ENCODE measurements at places on chromosomes 6 and 20.

DNA sequence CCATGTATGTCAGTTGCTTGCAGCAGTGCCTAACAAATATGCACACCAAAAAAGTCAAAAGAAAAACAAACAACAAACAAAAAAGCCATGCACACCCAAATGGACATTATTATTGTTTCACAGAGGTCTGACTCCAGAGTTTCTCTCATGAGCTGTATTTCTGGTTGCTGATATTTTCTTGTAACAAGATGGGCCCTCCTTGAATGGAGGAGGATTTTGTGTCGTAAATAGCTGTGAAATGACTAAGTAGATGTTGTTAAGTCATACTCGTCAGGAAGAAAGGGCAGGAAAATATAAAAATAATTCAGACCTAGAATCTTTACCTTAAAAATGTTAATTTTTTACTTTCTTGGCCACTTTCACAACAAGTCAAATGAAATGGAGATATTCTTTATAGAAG, 96.0 kb downstream of the PLEKHG1 start:
- no peak for DNase-seq

- no peak for DNase-seq
Observed at GRCh38 chr20:31819083-31819784, at the start of gene MYLK2. MYLK2 (plus strand) TSS chr20:31819356; CDS start chr20:31819581, 225 bp downstream.

DNA sequence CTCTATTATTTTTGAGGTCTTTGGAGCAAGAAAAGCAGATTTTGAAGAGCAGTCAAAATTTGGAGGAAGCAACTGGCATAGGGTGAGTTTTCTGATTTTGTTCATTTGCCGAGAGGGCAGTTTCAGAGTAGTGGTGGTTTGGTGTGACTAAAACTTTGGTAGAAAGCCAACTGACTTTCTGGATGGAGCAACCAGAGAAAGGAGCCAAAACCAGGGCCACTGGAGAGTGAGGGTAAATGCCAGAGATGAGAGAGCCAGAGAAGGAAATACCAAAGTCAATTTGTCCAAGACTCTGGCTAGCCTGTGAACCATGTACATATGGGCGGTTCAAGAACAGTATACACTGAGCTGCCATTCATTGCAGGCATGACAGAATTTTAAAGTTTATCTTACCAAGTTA, 40.5 kb upstream of the ZBTB24 start:
- no peak for DNase-seq

DNA sequence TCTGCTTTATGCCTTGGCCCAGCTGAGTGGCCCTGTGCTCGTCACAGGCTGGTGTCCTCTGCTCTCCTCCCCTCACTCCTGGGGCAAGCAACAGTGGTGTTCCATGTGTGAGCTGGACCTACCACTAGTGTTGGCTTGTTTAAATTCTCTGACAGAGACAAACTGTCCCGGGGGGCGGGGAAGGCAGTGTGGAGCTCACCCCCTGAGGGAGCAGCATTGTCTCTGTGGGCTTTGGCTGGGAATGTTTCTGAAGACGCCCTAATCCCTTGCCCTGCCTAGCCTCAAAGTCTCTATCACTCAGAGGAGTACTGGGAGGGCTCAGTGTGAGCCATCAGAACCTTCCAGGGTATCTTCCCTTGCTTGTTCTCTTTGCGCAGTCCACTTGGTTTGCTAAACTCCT, 5.2 kb upstream of the VEGFA start:
- no peak for DNase-seq

DNA sequence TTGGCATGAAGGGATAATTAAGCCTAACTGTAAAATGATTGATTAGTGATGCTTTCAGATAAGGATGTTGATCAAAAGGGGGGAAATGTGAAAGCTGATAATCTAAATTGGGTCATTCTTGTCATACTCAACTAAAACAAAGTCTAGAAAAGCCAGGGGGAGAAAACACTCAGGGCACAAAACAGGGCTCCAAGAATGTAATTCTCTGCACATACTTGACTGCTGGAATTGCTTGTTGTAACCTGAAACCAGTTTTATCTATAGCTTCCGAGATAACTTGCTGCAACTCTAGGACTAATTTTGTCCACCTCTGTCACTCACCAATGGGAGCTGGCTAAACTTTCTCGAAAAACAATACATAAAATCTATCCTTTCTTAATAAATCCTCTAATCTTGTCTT, 310.3 kb downstream of the CLVS2 start:
- DNase-seq, result no peak

- DNase-seq, result no peak
Observed at GRCh38 chr20:6029538-6029937, 24.3 kb downstream of the LRRN4 start.

- DNase-seq, result no peak
Observed at GRCh38 chr20:25036331-25036936, 21.5 kb downstream of the ACSS1 start.

GRCh38 chr6:14638435-14638905, 520.9 kb downstream of the CD83 start:
- no peak for DNase-seq

- no peak for DNase-seq
Observed at GRCh38 chr20:8389381-8390036, 257.4 kb downstream of the PLCB1 start.

DNA sequence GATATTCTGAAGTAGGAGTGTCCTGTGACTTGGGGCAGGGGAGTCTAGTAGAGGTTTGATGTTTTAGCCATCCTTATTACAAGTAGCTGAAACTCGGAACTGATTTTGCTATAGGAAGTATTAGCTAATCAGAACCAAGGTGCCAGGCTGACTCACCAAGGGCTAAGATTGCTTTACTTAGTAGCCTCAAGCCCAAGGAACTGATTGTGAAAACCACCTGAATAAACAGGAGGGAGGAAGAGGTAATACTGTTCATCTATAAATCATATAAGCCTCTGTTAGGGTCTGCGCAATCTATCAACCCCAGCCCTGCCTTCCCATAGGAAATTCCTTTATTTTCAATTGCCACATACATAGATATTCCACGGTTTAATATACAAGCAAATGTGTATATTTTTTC, 54.4 kb downstream of the GNAS start:
- no peak for DNase-seq

- DNase-seq, result no peak
Observed at GRCh38 chr20:14751191-14751590, 413.8 kb upstream of the FLRT3 start.

GRCh38 chr6:150977281-150977680, 111.8 kb downstream of the MTHFD1L start:
- no peak for DNase-seq

DNA sequence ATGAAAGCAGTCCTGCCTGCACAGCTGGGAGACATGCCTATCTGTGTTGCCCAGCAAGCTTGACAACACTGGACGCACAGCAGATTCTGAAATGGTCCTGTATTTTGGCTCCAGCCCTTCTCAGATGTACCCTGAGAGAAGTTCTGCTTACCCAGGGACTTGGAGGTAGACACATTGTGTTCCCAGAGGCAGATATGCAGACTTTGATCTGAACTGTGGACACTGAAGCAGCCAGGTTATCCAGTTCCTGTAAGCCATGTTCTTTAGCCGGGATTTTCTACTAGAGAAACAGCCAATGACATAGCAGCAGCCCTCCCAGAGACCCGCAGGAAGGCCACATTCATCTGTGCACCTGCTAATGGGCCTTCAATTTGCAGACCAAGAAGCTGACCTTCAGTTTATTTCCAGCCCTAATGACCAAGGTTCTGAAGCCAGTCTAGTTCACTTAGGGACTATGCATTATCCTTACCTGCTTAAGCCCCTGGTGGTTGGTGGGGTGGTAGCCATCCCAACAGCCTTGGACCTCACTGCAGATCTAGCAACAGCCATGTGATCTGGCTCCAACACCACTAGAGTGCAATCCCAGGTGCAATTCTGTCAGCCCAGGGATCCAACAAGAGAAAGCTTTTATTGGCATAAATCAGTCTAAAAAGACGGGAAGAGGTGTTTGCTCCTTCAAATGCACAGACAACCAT, 134.2 kb downstream of the MEI4 start:
- DNase-seq, result no peak

- DNase-seq, result no peak
Observed at GRCh38 chr6:169763308-169763707, 11.9 kb downstream of the ERMARD start.

DNA sequence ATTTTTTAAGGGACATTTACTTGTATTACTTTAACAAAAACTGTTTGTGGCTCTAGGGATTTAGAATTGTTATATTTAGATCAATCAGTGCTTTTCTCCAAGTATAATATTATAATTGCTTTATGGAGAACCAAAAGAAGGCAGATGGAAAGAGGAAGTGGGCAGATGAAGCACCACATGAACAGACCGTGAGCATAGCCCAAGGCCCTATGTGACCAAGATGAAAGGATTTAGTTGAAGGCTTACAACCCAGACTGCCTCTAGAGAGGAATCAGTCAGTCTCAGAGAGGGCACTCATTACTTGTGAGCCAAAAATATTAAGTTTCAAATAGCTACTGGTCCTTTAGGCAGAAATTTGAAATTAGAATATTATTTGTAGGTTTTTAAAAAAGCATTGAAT, 102.3 kb upstream of the IMPG1 start:
- DNase-seq, result no peak

Data from GM12891 (cell line).